Inflammatory macrophage (primary cell): ENCODE measurements at places on chromosomes 1 and 21.

GRCh38 chr21:29436143-29436542, 137.4 kb downstream of the BACH1 start:
- DNase-seq: no peak

DNA sequence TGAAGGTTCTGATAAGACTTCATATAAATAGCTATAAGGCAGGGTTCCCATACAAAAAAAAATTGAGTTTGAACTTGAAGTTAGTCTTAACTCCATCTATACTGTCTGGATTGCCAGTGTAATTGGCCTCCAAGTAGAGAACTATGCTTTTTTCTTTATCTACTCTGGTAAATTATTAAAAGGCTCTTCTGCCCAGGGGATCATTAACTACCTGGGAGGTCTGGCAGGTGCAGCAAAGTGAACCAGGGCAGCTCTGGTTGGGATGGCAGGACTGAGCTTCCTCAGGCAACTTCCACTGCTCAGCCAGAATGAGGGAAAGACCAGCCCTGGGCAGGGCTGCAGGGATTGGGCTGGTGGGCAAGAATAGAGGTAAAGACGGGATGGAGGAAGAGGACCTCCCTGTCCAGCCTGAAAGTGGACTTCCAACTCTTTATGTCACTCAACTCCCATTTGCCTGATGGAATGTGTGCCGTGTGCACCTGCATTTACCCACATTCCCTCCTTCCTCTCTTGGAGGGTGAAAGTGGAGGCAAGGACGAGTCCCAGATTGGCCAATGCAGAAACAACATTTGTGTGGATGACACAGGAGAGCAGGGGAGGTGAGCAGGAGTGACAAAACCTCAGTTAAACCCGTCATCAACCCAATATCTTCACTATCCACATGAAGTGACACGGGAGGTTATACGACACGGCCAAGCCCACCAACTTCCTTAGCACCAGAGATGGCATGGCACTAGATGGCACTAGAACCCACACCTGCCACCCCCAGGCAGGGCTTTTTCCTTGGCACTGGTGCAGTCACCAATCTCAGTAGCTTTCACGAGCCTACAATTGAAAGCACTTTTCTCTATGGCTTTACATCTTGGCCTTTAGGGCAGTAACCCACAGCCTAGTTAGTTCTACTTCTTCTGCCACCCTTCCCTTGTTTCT, 25.2 kb downstream of the CCN1 start:
- DNase-seq: no peak

DNA sequence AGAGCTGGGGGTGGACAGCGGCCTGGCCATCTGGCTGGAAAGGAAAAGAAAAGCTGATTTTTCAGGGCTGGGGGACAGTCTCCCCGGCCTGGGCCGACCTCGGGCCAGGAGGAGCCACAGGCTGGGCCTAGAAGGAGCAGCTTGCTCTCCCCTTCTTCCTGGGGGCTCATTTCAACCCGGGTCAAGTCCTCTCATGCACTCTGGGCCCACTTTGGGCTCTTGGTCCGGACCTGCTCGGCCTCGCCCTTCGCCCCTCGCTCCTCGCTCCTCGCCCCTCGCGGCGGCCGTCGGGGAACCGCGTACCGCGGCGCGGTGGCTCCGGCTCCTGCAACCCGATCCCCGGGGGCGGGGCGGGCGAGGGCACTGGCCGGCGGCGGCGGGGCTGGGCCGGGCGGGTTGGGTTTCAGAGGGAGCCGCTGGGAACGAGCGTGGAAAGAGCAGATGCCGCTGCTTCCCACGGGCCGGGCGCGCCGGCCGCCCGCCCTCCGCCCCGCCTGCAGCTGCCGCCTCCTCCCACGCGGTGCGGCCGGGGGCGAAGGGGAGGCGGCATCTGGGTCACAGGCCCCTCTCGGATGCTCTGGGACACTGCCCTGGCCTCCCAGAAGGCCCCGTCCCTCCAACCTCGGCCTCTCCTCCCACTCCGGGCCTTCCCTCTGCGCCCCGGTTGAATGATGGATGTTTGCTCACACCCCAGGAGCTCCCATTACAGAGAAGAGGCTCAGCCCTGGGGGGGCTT, 6.6 kb downstream of the HEYL start:
- no peak for DNase-seq

GRCh38 chr1:181135437-181135731, 46.9 kb downstream of the IER5 start:
- peak; percentile 40 for DNase-seq

GRCh38 chr1:224205438-224205840, 22.4 kb downstream of the DEGS1 start:
- DNase-seq: peak; percentile 60

- DNase-seq: no peak
Observed at GRCh38 chr1:214310777-214311690, 30.1 kb downstream of the SMYD2 start.

DNA sequence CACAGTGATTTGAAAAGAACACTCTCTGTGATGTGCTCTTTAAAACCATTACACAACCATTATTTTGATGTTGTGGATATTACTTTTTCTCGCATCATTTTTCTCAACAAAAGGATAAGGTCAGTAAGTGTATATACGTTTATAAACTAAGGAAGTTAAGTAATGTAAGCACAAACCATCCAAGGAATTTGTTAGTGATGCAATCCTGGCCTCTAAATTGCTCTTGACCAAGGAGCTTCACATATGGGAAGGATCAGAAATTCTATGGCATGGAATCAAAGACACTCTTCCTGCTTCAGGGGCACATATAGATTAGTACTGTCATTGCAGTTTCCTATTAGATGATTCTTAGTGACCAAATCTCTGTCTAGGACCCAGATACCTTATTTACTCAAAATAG, 3.6 kb upstream of the PPP2R5A start:
- DNase-seq: no peak
